Substantia nigra (tissue), 51 donors: ENCODE measurements at places on chromosomes 2 and 18.

DNA sequence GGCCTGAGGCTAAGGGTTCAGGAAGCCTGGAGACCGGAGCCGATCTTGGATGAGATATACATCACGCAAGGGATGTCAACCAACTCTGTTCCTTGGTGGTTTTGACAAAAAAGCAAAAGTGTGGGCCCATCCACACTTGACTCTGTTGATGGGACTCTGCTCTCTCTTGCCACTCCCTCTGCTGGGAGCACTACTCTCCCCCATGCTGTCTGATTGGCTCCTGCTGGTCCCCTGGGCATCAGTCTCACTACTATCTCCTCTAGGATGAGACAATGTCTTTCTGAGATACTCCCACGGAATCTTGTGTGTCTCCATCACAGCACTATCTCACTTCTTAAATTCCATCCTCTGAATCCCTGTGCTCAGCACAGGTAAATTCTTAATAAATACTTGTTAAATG lies 56.8 kb upstream of the DNMT3A start:
- no peak for DNase-seq

- no peak for DNase-seq
Observed at GRCh38 chr2:74227646-74228045, 29.2 kb downstream of the MTHFD2 start.

GRCh38 chr2:230746213-230746612 lies 33.6 kb downstream of the CAB39 start:
- no peak for DNase-seq

DNA sequence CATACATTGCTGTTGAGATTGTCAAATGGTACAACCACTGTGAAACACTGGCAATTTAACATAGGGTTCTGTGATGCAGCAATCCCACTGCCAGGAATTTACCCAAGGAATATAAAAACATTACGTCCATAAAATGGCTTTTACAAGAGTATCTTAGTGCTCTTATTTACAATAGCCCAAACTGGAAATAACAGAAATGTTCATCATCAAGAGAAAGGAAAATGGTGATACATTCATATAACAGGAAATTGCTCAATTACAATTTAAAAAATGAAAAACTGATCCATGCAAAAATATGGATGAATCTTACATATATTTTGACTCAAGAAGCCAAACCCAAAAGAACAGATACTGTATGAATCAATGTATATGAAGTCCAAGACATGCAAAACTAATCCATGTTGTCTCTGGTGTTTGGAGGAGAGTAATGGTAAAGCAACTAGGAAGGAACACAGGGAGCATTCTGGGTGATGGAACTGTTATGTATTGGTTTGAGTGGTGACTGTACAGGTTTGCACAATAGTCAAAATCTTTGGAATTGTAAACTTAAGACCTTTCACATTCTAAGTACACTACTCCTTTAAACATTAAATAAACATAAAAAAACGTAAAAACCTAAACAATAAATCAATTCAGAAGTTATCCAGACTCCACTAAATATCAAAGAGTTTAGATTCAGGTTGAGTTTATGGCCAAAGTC lies 104.8 kb upstream of the WDR75 start:
- no peak for DNase-seq

DNA sequence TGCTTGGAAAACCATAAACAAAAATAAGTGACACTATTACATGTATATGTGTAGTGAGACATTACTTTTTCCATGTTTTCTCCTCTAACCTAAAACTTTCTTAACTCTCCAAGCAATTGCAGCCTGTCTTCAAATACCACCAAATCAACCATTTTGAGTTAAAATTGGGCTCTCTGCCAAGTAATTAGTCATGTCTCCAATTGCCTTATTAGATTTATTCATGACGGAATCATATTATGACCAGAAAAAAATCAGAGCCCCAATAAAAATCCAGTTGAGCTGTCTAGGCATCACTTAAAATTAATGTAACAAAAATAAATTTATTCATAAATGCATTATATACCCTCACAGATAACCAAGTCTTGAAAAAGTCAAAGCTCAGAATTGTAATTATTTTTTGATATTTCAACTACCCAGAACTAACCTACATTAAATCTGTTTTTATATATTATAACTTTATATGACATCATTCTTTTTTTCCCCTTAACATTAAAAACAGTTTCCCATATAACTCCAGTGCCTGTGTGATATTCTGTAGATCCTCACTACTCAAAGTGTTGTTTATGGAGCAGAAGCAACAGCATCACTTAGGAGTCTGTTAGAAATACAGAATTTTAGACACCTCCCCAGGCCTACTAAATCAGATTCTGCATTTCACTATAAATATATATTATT lies 157.0 kb downstream of the ERBB4 start:
- no peak for DNase-seq

GRCh38 chr18:51731070-51731469 lies 533.6 kb upstream of the MEX3C start:
- no peak for DNase-seq

GRCh38 chr18:51957001-51957400 lies 383.0 kb upstream of the DCC start:
- no peak for DNase-seq

DNA sequence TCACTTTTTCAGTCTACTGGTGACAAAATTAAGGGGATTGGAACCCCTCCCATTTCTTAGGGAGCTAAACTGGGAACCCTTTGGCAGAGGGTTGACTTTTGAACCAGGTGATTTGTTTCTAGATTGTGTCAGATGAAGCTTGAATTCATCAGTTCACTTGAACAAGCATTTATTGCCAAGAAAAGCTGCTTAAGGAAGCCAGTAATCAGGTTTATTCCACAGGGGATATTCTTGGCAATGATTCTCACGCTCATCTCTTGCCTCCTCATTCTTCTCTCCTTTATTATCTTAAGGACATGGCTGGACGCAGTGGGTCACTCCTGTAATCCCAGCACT lies 101.0 kb downstream of the ALPK2 start:
- no peak for DNase-seq

DNA sequence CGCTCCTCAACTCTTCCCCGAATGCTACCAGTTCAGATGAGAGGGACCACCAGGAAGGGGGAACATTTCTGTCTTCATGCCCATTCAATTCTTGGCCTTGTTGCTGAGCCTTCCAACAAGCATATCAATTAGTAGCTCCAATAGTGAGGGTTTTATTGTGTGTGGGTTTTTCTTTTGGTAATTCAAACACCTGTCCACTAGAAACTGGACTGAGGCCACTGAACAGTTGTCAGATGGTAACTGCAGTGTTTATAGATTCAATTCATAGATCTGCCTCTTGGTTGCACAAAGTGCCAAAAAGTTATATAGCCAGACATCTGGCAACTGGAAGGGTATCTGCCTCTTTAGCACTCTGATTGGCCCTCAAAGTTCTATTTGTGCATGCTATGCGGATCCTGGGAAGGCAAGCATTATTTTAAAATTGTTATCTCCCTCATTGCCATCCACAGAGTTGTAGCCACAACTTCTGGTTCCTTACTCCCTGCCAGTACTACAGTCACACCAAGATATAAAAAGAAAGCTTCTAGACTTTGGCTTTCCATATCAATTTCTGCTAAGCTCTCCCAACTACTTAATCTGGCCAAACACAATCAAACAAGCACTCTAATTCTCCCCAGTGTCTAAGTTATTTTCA lies 83.3 kb upstream of the ZNF521 start:
- DNase-seq, result no peak

GRCh38 chr2:238242731-238243495 lies 3.1 kb upstream of the HES6 start:
- DNase-seq, result no peak

DNA sequence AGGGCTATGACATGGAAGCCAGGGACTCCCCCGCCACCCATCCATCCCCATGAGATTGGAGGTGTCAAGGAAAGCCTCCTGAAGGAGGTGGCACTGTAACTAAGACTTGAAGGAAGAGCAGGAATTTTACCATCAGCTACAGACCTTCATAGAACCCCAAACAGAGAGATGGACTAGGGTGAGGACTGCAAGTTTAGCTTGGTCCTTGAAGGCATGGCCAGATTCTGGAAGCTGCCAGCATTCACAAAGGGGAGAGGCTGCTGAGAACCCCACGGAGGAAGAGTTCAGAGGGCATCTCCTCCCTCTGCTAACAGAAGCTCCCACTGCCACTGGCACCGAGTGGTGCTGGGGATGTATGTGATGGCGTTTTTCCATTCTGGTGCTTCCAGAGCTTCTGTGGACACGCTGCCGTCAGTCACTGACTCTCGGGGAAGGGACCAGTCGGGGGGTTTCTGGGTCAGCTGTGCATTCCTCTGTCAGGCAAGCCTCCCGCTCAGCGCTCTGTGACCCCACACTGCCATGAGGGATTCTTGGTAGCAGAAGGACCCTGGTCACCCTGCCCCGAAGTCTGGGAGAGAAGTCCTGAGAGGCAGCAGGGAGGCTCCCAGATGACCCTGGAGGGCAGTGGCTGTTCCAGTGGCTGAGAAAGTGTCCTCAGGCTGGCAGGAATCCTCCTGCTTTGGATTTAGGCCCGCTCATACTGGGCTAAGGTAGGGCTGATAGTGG lies 18.1 kb downstream of the TMEM185B start:
- no peak for DNase-seq

DNA sequence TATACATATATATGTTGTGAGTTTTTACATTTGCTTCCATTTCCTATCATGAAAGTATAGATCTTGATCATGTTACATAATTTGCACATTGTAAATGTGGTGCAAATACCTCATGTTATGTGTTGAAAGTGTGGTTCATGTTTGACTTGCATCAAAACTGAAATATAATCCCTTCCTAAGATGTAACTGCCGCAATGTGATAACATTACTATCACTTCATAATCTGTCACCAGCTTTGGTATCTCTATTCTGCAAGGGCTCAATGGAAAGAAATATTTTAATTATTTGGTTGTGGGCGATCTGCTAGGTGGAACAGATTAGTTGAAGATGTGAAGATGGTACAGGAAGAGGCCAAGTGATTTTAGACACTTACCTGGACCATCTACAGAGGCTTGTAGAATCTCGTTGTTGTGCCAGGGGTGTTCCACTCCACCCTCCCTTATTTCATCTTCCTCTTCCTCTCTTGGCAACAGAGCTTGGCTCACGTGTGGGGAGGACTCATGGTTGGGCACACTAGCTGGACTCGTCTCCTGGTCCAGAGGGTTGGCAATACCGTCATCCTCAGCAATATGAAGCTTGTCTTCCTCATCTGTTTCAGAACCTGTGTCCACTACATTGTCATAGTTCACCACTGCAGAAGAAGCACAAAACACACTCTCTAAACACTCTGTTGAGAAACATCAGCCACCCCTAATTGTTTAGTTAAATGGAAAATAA lies 90.4 kb downstream of the ZEB2 start:
- no peak for DNase-seq

DNA sequence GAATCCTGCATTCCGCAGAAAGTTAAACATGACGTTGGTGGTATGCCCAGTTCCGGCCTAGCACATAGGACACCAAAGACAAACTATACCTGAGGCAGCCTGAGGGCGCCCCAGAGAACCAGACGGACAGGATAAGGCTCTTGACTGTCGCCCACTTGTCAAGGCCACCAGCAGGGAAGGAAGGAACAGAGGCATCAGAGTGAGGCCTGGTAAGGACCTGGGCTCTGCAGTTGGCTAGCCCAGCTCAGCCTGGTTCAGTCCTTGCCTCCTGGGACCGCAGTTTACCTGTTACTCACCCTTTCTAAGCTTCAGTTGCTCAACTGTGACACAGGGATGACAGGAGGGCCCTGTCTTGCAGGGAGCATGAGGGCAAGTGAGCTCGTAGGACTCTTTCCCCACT lies 82.1 kb downstream of the ACTR2 start:
- no peak for DNase-seq

DNA sequence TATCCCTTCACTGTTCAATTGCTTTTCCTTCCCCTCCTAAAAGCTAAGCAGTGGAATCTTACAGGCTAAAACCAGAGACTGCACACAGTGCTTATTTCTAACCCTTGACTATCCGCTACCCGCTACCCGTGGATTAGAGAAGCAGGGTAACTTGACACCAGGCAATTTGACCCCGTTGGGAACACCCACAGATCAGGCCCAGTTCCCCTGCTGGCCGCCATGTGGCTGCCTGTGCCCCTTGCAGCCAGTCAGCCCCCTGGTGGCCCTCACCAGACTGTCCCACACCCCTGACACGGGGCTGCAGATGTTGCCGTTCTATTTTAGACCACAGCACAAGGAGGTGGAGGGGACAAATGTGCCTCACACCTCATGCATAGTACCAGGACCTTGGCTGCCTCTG lies 74.8 kb downstream of the TXNL1 start:
- DNase-seq, result no peak

DNA sequence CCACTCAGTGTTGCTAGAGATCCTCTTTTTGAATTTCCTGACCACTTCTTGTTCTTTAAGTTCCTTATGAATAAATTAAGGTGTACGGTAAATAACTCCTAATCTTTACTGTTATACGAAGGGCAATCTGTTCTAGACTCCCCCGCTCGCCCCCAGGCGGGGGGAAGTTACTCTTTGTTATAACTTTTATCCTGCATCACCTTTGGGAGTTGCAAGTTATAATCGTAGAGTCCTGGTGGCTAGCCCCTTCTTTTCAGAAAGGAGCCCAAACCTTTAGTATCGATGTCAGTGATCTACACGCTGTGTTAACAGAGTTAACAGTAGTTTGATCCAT lies 652 bp downstream of the GCA start:
- peak; percentile 11 for DNase-seq

DNA sequence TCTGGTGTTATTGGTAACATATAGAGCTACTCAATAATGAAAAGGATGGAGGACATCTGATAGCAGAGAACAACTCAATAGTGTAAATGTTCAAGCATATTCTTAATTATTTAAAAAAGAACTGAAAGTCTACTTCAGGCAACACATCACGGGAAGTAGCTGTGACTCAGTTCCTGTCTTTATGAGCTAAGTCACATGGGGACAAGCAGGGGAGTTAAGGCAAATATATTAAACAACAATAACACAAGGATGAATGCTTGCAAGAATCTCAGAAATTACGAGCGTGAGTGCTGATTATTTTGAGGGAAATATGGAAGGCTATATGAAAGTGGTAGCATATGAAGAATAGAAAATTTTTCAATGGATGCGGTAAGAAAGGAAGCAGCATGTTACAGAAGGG lies 4.0 kb upstream of the HNMT start:
- no peak for DNase-seq

DNA sequence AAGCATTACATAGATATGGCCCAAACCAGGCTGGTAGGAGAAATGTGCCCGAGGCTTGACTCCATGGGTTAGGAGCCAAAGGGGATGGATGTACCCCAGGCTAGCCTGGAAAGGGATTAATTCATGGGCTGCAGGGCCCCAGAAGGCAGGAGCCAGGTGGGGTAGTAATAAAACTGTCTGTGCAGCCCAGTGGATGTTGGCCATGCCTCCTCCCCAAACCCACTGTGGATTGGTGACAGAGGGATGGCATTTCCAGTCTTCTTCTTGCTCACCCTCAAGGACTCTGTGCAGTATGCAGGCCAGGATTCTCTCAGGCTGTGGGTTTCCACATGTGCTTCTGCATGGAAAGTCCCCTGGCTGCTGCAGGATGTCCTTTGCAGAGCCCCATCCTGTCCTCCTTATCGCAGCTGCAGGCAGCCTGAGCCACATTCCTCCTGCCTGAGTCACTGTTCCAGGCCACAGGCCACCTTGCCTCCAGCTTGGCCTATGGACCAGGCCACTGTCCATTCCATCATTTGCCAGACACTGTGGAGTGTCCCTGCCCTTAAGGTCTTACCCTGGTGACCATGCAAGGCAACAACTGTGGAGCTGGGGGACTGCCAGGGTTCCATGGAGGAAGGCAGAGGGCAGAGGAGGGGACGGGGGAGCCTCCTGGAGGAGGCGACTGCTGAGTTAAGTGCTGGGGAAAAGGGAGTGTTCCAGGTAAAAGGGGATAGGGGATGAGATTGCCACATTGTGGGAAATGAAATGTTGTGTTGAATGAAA lies 38.9 kb downstream of the INO80C start:
- DNase-seq, result no peak

GRCh38 chr18:49681387-49681786 lies 119.5 kb downstream of the LIPG start:
- no peak for DNase-seq

GRCh38 chr18:58674863-58675472 lies 3.7 kb downstream of the MALT1 start:
- DNase-seq, result no peak
